Thyroid gland (tissue), 4 donors: ENCODE measurements at places on chromosomes 1 and 21. TPM values are rescaled to one million over a fixed set of nuclear protein-coding genes. Genes with fewer than 3 reads are reported as not detected.

GRCh38 chr1:21537511-21537931 is 28.3 kb downstream of the ALPL start:
- H3K27ac ChIP-seq, result no peak overlapping the region
- no peaks in the 10 kb centered on the region for H3K27me3 ChIP-seq
- H3K36me3 ChIP-seq, result no peaks in the 10 kb centered on the region
- DNase-seq, result peak; percentile 74
- H3K4me1 ChIP-seq, result no peaks in the 10 kb centered on the region

DNA sequence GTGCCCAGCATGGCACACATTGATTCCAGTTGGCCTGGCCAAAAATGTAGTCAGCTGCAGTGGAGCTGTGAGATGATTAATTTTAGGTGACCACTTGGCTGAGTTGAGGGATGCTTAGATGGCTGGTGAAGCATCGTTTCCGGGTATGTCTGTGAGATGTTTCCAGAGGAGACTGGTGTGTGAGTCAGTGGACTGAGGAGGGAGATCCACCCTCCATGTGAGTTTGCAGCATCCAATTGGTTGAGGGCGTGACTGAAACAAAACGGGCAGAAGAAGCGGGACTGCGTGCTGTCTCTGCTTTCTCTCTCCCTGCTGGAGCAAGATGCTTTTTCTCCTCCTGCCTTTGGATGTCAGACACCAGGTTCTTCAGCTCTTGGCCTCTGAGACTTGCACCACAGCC is 68.2 kb upstream of the DSCAM start:
- no peaks in the 10 kb centered on the region for H3K4me1 ChIP-seq
- DNase-seq, result no peak
- H3K36me3 ChIP-seq, result no peaks in the 10 kb centered on the region
- H3K27me3 ChIP-seq, result no peaks in the 10 kb centered on the region
- H3K4me3 ChIP-seq, result no peak overlapping the region
- H3K27ac ChIP-seq, result no peak overlapping the region

GRCh38 chr1:86594284-86594770 is 47.4 kb downstream of the CLCA4 start:
- H3K27me3 ChIP-seq, result no peaks in the 10 kb centered on the region
- H3K4me1 ChIP-seq, result no peaks in the 10 kb centered on the region
- no peak overlapping the region for H3K4me3 ChIP-seq
- no peaks in the 10 kb centered on the region for H3K36me3 ChIP-seq
- DNase-seq, result no peak

GRCh38 chr1:94260635-94261387 is 23.4 kb upstream of the ARHGAP29 start:
- DNase-seq, result no peak
- H3K4me3 ChIP-seq, result no peak overlapping the region
- H3K36me3 ChIP-seq, result no peaks in the 10 kb centered on the region
- H3K27ac ChIP-seq, result no peak overlapping the region

The ETNK2 gene
- 22.5 TPM for total RNA-seq

DNA sequence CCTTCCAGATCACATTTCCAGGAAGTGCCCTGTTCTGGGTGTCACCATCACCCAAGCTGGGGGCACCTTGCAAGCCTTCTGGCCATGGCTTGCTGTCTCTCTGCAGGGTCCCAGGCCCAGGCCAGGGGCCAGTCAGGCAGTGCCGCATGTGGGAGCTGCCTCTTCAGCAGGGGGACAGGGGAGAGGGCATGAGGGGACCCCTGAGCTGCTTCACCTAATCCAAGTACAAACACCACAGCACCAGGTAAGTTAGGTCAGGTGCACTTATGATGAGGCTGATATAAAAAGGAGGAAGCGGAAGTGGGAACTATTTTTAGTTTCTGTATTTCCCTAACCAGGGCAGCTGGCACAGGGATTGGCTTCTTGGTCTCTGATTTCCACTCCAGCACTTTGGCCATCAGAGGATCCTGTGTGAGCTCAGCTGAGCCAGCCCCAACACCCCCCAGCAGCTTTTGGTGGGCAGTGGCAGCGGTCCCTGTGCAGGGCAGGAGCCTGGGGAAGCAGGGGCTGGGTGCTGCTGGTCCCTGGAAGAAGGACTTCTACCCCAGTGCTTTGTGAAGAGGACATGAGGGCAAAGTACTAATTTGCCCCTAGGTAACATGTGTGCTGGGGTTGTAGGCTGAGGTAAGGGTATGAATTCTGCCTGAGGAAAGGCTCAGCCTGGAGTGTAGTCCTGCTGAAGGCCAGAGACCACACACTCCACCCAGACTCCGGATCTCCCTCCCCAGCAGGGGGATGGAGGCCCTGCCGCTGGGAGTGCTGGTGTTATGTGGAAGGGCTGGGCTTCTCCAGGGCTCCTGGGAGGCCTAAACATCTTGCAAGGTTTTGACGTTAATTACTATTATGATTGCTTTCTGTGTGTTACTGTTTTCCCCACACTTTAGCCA is 3.3 kb upstream of the PCBP3 start:
- no peak overlapping the region for H3K27ac ChIP-seq
- no peaks in the 10 kb centered on the region for H3K36me3 ChIP-seq
- no peak for DNase-seq
- H3K4me3 ChIP-seq, result no peak overlapping the region

DNA sequence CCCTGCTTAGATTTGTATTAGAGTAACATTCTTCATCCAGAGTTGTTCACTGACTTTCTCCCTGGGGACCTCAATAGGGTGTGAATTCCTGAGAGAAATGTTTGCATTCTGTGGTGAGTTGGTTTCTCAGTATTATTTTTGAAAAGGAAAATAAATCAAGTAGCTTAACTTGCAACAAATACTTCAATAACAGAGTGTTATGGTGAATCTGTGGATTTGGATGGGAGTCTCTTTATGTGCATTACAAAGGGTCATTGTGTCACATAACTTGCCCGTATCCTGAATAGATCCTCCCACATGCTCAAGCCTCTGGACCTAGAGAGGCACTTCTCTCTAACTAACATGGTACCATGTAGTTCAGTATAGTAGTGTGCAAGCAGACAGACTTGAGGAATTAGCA is 68.4 kb upstream of the IPO9 start:
- peaks cover 10% of the 10 kb centered on the region for H3K4me1 ChIP-seq
- DNase-seq, result no peak
- no peaks in the 10 kb centered on the region for H3K27me3 ChIP-seq
- no peak overlapping the region for H3K4me3 ChIP-seq
- peak overlapping the region; percentile 6 for H3K27ac ChIP-seq
